ENCODE measurements at places on chromosomes 2 and 18.

- H3K27me3 ChIP-seq = peaks cover 40% of the 10 kb centered on the region
- peak overlapping the region; percentile 20 for H3K4me3 ChIP-seq
- no peak overlapping the region for H3K27ac ChIP-seq
- H3K4me1 ChIP-seq = peaks cover 19% of the 10 kb centered on the region
- DNase-seq = peak; percentile 47
- no peaks in the 10 kb centered on the region for H3K36me3 ChIP-seq
These were observed 72.1 kb downstream of the EDAR start for GRCh38 chr2:108916796-108917421.

DNA sequence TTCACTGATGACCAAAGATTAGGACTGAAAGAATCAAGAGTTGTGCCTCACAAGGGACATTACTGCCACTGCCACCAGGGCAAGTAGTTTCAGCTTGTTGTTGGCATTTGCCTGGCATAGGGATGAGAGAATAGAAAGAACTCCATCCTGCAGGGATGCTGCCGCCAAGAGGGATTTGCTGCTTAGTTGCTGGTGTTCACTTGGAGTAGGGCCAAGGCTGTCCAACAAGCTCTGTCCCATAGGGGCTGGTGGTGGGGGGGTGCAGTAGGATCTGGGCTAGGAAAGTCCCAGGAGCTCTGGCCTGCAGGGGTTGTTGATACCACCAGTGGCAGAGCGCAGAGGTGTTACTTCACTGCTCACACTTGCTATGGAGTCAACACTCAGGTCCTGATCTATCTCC lies 84.9 kb upstream of the MGAT4A start:
- no peaks in the 10 kb centered on the region for H3K27me3 ChIP-seq
- H3K27ac ChIP-seq = no peak overlapping the region
- no peak overlapping the region for H3K4me3 ChIP-seq

DNA sequence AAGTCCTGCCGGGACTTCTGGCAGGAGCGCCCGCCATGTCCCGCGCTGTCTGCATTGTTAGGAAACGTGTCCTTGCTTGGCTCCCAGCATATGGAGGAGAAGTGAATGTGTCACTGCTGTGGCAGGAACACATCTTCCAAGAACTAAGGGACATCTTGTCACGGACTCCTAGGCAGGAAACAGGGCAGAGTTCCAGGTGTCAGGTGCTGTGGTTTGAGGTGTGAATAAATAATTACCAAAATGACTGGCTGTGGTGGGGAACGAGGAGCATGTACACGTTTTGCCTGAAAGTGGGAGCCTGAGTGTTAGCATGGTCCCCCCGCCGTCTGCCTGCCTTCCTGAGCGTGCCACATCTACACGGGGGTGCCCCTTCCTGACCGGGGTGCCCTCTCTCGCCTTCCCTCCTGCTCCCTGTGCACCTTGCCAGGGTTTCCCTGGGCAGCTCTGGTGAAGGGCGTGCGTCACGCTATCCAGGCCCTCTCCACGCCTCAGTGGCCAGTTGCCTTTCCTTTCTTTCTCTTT lies 237.5 kb downstream of the LDLRAD4 start:
- H3K27me3 ChIP-seq = no peaks in the 10 kb centered on the region
- no peak for DNase-seq
- no peak overlapping the region for H3K4me3 ChIP-seq
- no peak overlapping the region for H3K27ac ChIP-seq
- no peaks in the 10 kb centered on the region for H3K36me3 ChIP-seq

- H3K36me3 ChIP-seq = no peaks in the 10 kb centered on the region
- no peak overlapping the region for H3K27ac ChIP-seq
- no peak overlapping the region for H3K4me3 ChIP-seq
- peaks cover 13% of the 10 kb centered on the region for H3K4me1 ChIP-seq
- peaks cover 11% of the 10 kb centered on the region for H3K27me3 ChIP-seq
These were observed 50.0 kb downstream of the NAB1 start for GRCh38 chr2:190698895-190699294.

DNA sequence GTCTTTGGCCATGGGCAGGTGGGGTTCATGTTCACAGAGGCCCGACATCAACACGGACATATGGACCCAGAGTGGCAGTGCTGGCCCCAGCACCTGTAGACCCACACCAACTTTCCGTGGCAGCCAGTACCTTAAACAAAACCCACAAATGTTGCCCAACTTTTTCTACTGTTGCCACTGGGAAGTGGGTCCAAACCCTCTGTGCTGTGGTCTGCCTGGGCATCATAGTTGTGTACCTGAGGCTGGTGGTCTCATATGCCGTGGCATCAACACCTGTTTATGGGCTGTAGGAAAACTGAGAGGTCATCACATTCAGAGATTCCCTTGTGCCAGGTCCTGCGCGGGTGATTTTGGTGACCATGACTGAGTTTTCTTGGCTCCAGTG lies 79.9 kb downstream of the SH3RF3 start:
- H3K4me1 ChIP-seq = peaks cover 9% of the 10 kb centered on the region
- no peak overlapping the region for H3K27ac ChIP-seq
- H3K4me3 ChIP-seq = no peak overlapping the region
- H3K36me3 ChIP-seq = no peaks in the 10 kb centered on the region
- no peak for DNase-seq
- no peaks in the 10 kb centered on the region for H3K27me3 ChIP-seq

- H3K4me3 ChIP-seq = no peak overlapping the region
- no peaks in the 10 kb centered on the region for H3K36me3 ChIP-seq
- H3K27ac ChIP-seq = no peak overlapping the region
- H3K4me1 ChIP-seq = no peaks in the 10 kb centered on the region
These were observed 128.0 kb upstream of the GYPC start for GRCh38 chr2:126527836-126528490.

GRCh38 chr2:16228951-16229350 lies 288.6 kb downstream of the MYCN start:
- no peaks in the 10 kb centered on the region for H3K36me3 ChIP-seq
- H3K4me3 ChIP-seq = no peak overlapping the region
- no peaks in the 10 kb centered on the region for H3K27me3 ChIP-seq
- no peak overlapping the region for H3K27ac ChIP-seq
- no peak for DNase-seq
- no peaks in the 10 kb centered on the region for H3K4me1 ChIP-seq

DNA sequence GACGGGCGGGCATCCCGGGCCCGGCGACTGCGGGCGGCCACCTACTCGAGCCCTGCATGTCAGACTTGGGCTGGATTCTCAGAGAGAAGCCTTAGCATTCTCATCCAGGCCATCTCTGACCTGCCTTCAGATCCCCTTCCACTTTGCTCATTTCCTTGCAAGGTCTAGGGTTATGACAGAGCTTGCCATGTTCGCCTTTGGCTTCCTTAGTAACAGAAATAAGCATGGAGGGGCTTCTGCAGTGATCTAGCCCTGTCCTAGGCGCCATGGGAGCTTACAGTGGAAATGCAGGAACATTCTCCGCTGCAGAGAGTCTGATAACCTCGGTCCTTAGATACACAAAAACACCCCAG lies 632 bp upstream of the ACVR1 start:
- DNase-seq = no peak
- no peaks in the 10 kb centered on the region for H3K27me3 ChIP-seq

DNA sequence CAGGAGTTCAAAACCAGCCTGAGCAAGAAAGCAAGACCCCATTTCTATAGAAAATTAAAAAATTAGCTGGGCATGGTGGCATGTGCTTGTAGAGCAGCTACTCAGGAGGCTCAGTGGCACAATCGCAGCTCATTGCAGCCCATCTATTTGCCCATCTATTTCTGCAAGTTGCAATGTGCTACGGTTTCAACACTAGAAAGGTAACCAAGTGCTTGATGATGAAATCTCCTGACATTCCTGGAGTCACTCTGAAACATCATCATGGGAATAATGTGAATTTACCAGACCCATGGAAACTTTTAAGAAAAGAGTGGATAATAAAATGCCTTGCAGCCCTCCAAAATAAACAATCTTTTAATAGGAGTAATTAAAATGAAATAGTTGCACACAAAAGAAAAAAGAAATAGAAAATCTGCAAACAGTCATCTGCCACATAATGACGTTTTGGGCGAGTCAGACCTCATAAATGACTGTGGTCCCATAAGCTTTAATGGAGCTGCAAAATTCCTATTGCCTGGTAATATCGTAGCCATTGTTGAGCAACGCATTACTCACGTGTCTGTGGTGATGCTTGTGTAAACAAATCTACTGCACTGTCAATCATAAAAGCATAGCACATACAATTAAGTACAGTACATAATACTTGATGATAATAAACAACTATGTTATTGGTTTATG lies 46.6 kb upstream of the AMMECR1L start:
- DNase-seq = no peak
- H3K27me3 ChIP-seq = no peaks in the 10 kb centered on the region
- H3K4me1 ChIP-seq = 0 out of 2 replicates have a peak, but pooled peaks cover 6% of the 10 kb centered on the region
- no peak overlapping the region for H3K4me3 ChIP-seq
- H3K27ac ChIP-seq = no peak overlapping the region

DNA sequence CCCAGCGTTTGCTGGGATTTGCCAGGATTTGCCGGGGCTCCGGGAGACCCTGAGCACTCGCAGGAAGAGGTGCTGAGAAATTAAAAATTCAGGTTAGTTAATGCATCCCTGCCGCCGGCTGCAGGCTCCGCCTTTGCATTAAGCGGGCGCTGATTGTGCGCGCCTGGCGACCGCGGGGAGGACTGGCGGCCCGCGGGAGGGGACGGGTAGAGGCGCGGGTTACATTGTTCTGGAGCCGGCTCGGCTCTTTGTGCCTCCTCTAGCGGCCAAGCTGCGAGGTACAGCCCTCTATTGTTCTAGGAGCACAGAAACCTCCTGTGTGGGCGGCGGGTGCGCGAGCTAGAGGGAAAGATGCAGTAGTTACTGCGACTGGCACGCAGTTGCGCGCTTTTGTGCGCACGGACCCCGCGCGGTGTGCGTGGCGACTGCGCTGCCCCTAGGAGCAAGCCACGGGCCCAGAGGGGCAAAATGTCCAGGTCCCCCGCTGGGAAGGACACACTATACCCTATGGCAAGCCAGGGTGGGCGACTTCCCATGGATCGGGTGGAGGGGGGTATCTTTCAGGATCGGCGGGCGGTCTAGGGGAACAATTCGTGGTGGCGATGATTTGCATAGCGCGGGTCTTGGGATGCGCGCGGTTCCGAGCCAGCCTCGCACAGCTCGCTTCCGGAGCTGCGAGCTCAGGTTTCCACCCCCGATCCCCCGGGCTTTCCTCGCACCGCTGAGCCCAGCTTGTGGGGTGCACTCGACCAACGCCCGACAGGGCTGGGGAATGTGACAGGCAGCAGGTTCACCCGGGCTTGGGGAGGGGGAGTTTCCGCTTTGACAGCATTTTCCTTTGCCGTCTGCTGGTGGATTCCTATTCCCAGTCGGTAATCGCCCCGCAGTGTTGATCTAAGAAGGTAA lies 2.8 kb downstream of the ONECUT2 start:
- H3K36me3 ChIP-seq = no peaks in the 10 kb centered on the region
- H3K27me3 ChIP-seq = no peaks in the 10 kb centered on the region
- H3K4me1 ChIP-seq = peaks cover 43% of the 10 kb centered on the region
- H3K4me3 ChIP-seq = peak overlapping the region; percentile 77
- DNase-seq = peak; percentile 75
- peak overlapping the region; percentile 17 for H3K27ac ChIP-seq

DNA sequence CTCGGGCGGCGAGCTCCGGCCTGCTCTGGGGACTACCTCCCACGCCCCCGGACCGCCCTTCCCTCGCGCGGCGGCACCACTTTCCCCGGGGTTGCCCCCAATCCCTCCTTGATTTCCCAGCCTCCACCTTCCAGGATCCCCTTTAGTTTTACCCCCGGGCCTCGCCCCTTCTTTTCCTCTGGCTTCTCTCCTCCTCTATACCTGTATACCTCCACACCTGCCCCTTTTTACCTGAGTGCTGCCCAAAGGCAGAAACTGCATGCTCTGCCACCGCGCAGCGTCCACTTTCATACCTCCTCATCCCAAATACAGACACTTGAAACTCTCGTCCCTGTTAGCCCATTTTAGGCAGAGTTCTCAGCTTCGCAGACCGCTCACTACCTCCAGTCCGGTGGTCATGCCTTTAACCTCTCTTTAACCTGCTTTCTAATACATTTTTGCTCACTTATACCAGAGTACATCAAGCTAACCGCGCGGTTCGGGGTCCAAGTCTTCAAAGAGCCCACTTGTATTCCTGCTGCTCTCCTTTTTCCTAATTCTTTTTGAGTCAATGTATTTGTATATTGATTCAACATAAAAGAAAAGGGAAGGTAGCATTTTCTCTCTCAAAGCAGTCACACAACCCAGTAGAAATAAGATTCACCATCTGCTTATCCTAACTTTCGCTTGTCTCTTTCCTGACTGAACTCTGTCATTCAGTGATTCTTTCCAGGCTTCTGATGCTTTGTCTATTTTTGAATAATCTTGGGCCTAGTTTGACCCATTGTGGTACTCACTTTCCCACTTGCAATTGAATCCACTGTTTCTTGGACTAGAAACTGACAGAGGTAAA lies 901 bp downstream of the SPOPL start:
- peak; percentile 42 for DNase-seq
- H3K27ac ChIP-seq = peak overlapping the region; percentile 80
- peaks cover 58% of the 10 kb centered on the region for H3K4me1 ChIP-seq
- H3K36me3 ChIP-seq = no peaks in the 10 kb centered on the region

GRCh38 chr2:235833971-235834620 lies 334.1 kb downstream of the GBX2 start:
- no peak for DNase-seq
- no peak overlapping the region for H3K27ac ChIP-seq
- H3K4me1 ChIP-seq = no peaks in the 10 kb centered on the region
- H3K27me3 ChIP-seq = no peaks in the 10 kb centered on the region
- peaks cover 8% of the 10 kb centered on the region for H3K36me3 ChIP-seq

Data from HepG2 (cell line).